BE2C (cell line): ENCODE measurements at places on chromosomes 7 and 10.

DNA sequence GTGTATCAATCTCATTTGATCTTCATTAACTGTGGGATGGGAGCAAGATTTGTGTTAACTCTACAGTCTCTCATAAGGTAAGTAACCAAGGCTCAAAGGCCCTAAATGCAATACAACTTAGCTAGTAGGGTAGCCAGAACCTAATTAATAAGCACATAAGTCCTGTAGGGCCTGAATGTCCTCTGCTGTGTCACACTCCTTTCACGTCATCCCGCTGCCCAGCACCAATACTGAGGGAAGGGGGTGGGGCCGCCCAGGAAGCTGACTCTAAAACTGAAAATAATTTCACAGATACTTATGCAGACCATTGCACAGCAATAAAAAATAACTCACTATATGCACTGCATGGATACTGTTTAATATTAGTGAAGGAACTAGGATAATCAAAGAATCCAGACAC is 13.7 kb downstream of the CCDC6 start:
- no peak for DNase-seq

- DNase-seq, result no peak
Measured at GRCh38 chr7:108460964-108461363, 4.7 kb upstream of the NRCAM start.

- no peak for DNase-seq
Measured at GRCh38 chr7:144487901-144488300, 84.4 kb upstream of the NOBOX start.

- no peak for DNase-seq
Measured at GRCh38 chr10:122954731-122955050, 664 bp upstream of the C10orf88 start.

- no peak for DNase-seq
Measured at GRCh38 chr7:30995536-30995935, 31.8 kb downstream of the GHRHR start.

- DNase-seq, result no peak
Measured at GRCh38 chr7:17207220-17207619, 91.2 kb upstream of the AHR start.

DNA sequence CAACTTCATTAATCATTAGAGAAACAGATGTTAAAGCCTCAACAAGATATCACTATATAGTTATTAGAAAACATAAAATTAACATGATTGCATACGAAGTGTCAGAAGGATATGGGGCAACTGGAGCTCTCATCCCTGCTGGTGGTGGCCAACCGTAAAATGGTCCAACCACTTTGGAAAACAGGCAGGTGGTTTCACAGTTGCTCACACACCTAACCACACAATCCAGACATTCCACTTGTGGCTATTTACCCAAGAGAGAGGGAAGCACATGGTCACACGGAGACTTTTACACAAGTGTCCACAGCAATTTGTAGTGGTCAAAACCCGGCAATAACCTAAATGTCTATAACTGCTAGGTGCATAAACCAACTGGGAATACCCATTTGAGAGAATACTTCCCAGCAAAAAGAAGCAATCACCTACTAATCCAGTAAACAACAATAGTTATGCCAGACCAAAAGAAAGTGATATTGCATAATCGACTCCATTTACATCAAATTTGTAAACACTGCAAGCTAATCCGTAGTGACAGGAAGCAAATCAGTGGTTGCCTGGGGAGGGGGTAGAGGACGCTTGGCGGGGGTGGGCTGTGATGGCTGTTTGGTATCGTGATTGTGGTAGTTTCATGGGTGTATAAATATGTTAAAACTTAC is 91.8 kb downstream of the LARP4B start:
- no peak for DNase-seq

- peak; percentile 55 for DNase-seq
Measured at GRCh38 chr10:88347022-88347421, 236.1 kb downstream of the RNLS start.

GRCh38 chr7:118312051-118312450 is 87.5 kb downstream of the ANKRD7 start:
- no peak for DNase-seq

DNA sequence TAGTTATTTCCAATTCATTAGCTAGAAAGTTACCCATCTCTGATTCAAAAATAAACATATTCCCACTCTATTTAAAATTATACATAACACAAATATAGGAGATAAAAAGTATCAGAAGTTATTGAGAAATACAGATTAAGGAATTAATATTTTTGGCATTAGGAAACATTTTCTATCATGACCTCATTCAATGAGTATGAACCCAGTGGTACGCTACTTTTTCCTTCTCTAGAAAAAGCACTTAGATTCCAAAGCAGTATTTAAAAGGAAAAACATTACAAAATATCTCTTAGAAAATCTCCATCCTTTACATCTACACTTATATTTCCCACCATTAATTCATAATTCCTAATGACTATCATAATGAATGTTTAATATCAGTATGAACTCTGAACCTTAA is 240.6 kb upstream of the GNAI1 start:
- DNase-seq, result no peak

- DNase-seq, result no peak
Measured at GRCh38 chr10:7707858-7708622, 4.9 kb downstream of the ITIH2 start.

GRCh38 chr10:35523670-35524225 is 81.4 kb upstream of the GJD4 start:
- no peak for DNase-seq

- DNase-seq, result no peak
Measured at GRCh38 chr10:129793996-129794395, 170.1 kb downstream of the EBF3 start.

- DNase-seq, result no peak
Measured at GRCh38 chr7:74481458-74482196, 27.9 kb downstream of the GTF2IRD1 start.
